NCI-H187 treated with DMSO at 0.1 percent for 48 hours (cell line): ENCODE measurements at places on chromosomes 6 and 20.

GRCh38 chr6:26340066-26340465, 24.9 kb upstream of the BTN3A2 start:
- DNase-seq: no peak

GRCh38 chr20:48186447-48186846, 401.2 kb upstream of the SULF2 start:
- DNase-seq: no peak

DNA sequence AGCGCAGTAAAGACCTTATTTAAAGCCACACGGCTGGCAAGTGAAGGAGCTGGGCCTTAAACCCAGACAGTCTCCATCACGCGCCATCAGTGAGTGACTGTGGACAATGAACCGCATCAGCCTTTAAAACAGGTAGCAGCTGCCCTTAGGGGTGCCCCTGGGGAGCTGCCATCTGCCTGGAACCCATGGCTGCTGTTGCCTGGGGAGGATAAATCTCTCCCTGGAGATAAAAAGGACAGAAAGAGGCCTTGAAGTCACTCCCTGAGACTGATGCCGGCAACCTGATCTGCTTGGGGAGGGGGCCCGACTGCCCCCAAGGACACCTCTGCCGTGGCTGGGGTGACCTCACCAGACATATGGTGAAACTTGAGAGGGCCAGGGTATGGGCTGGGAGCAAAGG, 73.5 kb downstream of the PREX1 start:
- DNase-seq: no peak

GRCh38 chr6:24408719-24409410, 6.1 kb downstream of the MRS2 start:
- no peak for DNase-seq

GRCh38 chr6:26087284-26088115, at the start of gene HFE:
HFE (plus strand) TSS chr6:26087429; CDS start chr6:26087441, 12 bp downstream.
- no peak for DNase-seq

- no peak for DNase-seq
Measured at GRCh38 chr6:36973190-36973589, 12.8 kb downstream of the MTCH1 start.

- no peak for DNase-seq
Measured at GRCh38 chr6:15232836-15233510, 12.9 kb upstream of the JARID2 start.

DNA sequence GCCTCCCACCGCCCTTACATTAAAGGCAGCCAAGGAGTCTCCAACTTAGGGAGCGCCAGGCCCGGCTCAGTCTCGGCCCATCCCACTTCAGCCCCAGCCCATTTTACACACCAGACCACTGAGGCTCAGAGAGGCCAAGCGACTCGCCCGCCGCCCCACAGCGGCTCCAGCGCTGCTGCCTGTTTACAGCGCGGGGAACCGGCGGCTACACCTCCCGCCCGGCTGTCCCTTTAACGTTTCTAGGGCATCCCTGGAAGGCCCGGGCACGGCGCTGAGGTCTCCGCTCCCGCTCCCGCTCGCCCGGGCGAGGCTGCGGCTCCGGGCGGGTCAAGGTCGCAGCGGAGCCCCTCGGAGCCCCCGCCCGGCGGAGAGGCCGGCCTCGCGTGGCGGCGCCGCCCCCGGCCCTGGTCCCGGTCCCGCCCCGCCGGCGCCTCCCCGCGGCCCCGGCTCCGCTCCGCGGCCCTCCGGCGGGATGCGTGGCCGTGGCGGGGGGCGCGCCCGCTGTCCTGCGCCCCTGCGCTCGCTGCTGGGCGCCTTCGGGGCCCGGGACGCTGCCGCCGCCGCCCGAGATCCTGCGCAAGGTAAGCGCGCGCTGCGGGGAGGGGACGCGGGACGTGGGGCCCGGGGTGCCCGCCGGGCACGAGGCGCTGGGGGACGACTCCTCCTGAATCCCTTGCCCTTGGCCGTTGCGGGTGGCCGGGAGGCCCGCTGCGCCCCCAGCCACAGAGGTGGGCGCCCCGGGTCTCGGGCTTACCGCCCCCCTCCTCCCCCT, 27.1 kb upstream of the PHACTR3 start:
- DNase-seq: no peak

DNA sequence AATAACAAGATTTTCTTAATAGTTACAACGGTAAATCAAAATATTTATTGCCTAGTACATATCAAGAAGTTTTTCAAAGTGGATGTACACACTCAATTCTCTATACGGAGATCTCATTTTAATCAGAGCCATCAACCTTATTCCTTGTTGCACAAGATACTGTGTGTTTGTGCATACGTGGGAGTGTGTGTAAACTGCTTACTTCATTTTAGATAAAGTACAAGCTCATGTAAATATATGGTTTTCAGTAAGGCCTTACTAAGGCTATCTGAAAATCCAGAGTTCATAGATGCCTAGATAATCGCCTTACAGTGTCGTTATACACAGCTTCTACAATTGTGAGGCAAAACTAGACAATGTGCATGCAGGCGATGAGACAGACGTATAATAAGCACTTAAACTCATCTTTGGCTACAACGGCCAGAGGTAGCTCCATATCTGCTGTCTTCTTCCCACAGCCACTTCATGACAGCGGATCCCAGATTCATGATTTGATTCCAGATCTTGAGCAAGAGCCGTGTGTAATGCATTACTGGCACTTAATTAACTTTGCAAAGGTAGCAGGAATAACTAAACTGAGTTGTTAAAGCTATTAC, 2.5 kb downstream of the PERP start:
- DNase-seq: no peak

- no peak for DNase-seq
Measured at GRCh38 chr6:4794140-4794707, 18.0 kb downstream of the CDYL start.

DNA sequence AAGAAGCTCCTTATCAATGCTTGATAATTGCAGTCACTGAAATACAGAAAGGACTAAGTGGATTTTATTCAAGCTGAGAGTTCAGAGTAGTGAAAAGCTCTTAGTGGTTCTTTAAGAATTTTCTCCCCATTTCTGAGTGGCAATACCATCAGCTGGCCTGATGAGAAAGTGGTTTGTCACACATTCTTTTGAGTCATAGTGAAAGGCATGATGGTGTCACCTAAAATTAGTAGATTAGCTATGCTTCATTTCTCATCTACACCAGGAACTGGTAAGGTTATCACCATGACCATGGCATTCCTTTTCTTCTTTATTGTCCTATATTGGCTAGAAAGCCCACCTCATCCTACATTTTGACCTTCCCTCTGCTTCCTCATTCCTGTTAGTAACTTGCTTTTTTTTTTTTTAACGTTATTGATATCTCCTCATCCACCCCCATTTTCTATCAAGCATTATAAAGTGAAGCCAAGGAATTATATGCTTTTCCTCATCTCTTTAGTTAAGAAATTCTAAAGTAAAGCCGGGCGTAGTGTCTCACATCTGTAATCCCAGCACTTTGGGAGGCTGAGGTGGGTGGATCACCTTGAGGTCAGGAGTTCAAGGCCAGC, 67.4 kb upstream of the LOC128125822 start:
- DNase-seq: no peak

DNA sequence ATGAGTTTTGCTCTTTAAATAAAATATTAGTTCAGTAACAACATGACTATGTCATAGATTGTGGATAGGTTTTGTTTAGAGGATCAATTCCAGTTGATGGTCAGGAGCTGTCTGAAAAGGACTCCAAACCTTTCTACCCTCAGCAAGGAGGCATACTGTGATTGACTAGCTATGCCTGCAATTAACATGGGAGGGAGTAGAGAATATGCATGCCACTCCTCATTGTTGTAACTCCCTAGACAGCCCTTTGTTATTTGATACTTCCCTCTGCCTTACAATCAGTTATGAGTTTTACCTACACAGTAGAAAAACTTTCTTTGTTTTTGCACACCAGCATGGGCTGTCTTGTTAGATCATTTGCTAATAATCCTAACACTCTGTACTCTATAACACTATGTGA, 1418.5 kb downstream of the KHDRBS2 start:
- DNase-seq: no peak

- no peak for DNase-seq
Measured at GRCh38 chr6:72588155-72588554, 33.7 kb upstream of the KCNQ5 start.

GRCh38 chr6:41551857-41552256, 5.7 kb downstream of the FOXP4 start:
- DNase-seq: no peak

- no peak for DNase-seq
Measured at GRCh38 chr6:163284151-163284550, 130.4 kb upstream of the QKI start.

GRCh38 chr6:147834084-147834776, 325.7 kb downstream of the SAMD5 start:
- DNase-seq: no peak

GRCh38 chr6:16311763-16312162, 73.4 kb downstream of the GMPR start:
- no peak for DNase-seq

DNA sequence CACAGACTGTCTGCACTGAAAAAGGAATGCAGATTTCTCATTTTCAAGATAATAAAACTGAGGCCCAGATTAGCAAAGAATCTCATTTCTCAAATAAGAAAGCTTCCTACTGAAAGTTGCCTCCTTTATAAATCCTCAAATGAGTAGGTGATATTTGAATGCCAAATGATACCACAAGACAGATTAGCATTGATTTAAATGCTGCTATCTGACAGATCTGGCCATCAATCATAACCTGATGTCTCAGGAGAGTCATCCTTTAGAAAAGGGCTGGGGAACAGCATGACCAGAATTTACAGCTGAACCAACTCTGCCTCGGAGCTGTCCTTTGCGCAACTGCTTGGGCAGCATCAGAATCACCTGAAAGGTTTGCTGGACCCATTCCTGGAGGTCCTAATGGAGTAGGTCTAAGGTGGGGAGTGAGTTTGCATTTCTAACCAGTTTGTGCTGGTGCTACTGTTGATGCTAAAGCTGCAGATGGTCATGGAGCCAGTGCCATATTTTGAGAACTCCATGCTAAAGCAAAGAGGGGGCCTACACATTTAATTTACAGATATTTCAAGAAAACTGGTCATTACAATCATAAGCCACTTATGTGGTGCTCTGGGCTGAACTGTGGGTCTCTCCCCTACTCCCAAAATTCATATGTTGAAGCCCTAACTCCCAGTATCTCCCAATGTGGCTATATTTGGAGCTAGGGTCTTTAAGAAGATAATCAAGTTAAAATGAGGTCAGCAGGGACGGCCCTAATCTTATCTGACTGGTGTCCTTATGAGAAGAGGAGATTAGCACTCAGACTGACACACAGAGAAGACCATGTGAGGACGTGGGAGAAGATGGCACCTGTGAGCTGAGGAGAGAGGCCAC, 295.5 kb upstream of the JARID2 start:
- DNase-seq: no peak

GRCh38 chr6:158053377-158054313, 72.0 kb downstream of the SYNJ2 start:
- DNase-seq: no peak

- DNase-seq: no peak
Measured at GRCh38 chr6:21608601-21609000, 15.1 kb downstream of the SOX4 start.
